ENCODE measurements at places on chromosomes 13 and 19.

DNA sequence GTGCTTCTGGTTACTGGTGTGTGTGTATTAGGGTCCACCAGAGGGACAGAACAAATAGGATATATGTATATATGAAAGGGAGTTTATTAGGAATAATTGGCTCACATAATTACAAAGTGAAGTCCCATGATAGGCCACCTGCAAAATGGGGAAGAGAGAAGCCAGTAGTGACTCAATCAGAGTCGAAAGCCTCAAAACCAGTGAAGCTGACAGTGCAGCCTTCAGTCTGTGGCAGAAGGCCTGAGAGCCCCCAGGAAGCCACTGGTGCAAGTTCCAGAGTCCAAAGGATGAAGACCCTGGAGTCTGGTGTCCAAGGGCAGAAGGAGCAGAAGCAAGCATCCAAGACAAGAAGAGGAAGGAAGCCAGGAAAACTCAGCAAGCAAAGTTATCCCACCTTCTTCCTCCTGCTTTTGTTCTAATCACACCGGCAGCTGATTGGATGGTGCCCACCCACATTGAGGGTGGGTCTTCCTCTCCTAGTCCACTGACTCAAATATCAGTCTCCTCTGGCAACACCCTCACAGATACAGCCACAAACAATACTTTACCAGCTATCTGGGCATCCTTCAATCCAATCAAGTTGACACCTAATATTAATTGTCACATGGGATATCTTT, 21.7 kb upstream of the SCEL start:
- no peak for DNase-seq

DNA sequence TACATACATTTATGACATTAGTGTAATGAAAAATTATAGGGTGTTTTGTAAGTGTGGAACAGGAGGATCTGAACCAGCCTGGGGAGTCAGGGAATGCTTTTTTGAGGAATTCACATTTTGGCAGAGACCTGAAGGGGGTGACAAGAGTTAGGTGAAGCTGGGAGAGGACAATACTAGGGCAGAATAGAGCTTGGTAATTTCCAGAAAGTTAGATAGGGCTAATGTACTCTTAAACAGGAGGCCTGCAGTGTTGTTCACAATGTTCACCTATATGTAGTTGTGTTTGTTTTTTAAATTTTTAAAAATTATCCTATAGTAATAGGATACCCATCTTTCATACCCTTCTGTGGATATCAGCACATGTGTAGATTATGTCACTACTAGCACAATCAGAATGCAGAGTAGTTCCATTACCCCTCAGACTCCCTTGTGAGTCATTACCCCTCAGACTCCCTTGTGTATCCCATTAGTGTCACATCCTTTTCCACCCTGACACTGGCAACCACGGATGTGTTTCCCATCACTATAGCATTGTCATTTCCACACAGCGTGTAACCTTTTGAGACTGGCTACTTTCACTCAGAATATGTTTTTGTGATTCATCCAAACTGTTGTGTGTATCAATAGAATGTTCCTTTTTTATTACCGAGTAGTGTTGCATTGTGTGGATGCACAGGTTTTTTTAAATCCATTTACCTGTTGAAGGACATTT, 43.1 kb downstream of the PCCA start:
- DNase-seq: no peak

GRCh38 chr19:35629332-35629633, 447 bp downstream of the RBM42 start:
- DNase-seq: no peak

GRCh38 chr19:3801412-3802096, 15.4 kb upstream of the MATK start:
- peak; percentile 15 for DNase-seq

GRCh38 chr19:46980761-46981160, 38.9 kb upstream of the NPAS1 start:
- DNase-seq: no peak

DNA sequence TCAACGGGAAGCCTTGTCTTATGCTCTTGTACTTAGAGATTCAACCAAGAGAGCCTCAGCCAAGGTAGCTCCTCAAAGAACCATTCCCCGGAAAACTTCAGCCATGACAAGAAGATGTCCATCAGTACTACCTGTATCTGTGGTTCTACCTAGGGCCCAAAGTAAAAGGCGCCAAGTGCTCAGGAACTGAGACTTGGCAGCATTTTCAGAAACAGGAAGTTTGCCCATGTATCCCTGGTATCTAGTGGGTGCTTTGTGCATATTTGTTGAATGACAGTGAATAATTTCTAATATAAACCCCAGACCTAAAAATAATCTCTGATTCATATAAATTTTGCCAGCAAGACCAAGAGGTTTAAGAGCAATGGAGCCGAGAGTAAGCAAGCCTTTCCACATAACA, 7.2 kb downstream of the FAM216B start:
- no peak for DNase-seq

DNA sequence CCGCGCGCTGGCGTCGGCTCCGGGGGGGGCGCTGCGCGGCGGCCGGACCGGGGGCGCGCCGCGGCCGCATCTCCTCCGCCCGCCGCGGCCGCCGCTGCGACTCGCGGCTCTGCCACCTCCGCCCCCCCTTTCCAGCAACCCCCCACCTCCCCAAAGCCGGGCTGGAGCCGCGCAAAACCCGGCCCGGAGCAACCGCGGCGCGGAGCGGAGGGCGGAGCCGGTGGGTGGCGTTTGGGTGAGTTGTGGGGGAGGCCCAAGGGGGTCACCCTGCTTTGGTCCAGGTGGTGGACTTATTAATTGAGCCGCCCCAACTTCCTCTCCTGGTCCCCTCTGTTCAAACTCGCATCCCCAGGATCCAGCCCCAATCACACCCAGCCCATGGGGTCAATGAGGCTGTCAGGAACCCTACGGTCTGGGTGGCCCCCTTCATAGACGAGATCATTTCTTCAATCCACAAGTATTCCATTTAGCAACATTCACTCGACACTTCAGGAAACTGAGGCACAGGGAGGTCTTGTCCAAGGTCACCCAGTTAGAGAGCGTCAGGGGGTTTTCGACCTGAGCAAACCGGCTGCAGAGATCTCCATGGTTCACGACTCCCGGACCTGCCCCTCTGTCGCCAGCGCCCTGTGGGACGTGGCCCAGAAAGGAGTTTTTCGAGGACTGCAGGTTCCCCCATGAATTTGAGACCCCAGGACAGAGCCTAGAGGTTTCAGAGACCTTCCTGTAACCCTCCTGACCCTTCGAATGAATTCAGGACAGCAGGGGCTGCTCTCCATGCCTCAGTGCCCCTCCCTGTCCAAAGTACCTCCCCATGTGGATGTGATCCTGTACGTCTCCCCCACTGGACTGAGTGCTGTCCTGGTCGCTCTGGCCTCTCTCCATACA, 22.4 kb upstream of the SEMA6B start:
- DNase-seq: no peak

DNA sequence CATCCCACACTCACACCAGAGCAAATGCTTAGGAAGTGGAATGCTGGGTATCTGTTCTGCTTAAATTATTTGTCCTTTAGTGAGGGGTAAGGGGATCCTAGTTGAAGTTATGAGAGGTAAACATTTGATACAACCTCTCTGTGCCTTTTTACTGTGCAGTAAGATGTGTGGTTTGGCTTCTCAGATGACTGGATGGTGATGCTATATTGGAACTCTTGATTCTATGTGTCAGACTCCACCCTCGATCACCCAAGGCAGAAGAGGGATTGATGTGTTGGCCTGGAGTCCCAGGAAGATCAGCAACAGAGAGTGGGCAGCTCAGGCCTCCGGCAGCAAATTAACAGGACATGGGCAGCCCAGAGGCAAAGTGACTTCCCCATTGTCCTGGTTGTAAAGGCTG, 66.7 kb downstream of the SIPA1L3 start:
- DNase-seq: no peak

- no peak for DNase-seq
These were observed 230.9 kb upstream of the SLC10A2 start for GRCh38 chr13:103297083-103297482.

DNA sequence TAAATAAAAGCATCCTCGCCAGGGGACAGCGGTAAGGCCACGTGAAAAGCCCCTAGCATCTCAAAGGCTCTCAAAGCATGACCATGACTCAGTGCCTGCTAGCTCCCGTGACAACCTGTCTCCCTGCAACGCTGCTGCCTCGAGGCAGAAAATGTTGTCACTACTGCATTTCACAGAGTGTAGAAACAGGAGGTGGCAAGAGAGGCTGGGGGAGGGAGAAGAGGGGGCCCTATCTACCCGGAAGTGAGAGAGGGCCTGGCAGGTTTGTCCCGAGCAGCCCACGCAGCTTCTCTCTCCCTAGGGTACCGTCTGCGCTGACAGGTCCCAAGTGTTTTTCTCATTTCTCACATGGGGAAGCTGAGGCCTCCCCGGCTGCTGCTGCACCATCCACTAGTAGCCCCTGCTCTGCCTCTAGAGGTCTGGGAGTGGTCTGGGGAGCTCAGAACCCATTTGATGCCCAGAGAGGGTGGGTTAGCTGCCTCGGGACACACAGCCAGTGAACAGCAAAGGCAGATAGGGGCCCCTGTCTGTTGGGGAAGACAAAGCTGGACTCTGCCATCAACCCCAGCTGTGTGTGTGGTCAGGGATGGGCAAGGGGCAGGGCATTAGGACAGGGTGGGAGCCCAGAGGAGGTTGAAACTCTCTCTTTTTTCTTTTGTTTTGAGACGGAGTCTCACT, 3.7 kb downstream of the TINCR start:
- no peak for DNase-seq

GRCh38 chr19:49858088-49858985, 7.4 kb downstream of the PTOV1 start:
- no peak for DNase-seq

DNA sequence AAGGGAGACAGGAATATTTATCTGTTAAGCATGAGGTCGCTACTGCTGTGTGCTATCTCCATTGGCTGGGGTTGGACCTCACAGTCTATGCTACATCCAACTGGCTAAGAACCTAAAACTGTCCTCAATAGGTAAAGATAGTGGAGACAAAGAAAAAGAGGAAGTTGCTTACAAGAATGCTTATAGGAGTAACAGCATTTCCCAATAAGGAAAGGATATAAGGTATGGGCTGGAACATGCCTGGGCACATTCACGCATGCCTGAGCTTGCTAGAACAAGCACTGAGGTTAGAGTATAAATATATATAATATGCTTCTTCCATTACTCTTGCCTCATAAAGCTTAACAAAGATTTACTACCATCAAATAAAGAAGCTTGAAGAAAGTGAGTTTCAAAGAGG, 47.9 kb upstream of the CEACAM21 start:
- DNase-seq: no peak

- DNase-seq: no peak
These were observed 7.4 kb upstream of the FCGBP start for GRCh38 chr19:39941615-39942365.

DNA sequence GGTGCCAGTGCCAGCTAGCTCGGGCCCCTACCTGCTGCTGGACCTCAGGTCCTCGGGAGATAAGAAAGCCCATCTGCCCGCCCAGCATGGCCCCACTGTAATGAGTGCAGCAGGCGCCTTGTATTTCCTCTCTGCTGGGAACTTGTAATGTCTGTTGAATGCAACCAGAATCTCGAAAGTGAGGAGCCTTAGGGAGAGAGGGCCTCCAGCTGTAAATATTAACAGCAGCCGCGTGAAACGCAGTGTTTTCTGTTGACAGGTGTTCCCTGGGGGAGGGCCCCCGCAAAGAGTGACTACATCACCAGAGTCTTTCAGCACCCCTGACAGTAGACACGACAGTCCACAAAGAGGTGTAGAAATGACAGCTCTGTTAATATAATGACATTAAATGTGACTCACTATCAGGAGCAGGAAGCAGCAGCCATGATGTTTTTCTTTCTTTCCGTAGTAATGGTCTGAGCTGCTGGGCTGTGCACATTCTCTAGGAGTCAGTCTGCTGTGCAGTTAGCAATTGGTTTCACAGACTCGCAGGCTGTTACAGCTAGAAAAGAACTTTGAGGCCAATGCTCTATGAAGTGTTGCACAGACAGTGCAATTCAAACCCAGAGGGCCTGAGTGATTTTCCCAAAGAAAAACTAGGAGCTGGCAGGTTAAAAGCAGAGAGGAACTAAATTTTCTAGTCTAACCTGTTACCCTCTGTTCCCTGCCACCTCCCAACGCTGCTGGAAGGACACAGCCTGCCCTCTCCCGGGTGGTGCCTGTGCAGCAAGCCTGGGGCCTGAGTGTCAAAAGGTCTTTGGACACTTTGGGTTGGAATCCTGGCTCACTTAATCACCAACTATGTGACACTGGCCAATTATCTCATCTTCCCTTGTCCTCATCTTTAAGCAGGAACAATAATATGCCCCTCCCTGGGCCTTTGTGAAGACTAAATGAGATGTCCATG, 58.6 kb upstream of the WASF3 start:
- no peak for DNase-seq
